ENCODE measurements at places on chromosomes 11 and 22. TPM values are rescaled to one million over a fixed set of nuclear protein-coding genes. Genes with fewer than 3 reads are reported as not detected.
A peak's percentile ranks its signal among the peaks of the same experiment; 100 is the strongest.

GRCh38 chr11:73453562-73453961 is 77.4 kb downstream of the RELT start:
- no peaks in the 10 kb centered on the region for H3K4me1 ChIP-seq
- no peak overlapping the region for H3K4me3 ChIP-seq
- no peak for DNase-seq
- no peaks in the 10 kb centered on the region for H3K27me3 ChIP-seq
- no peaks in the 10 kb centered on the region for H3K36me3 ChIP-seq

DNA sequence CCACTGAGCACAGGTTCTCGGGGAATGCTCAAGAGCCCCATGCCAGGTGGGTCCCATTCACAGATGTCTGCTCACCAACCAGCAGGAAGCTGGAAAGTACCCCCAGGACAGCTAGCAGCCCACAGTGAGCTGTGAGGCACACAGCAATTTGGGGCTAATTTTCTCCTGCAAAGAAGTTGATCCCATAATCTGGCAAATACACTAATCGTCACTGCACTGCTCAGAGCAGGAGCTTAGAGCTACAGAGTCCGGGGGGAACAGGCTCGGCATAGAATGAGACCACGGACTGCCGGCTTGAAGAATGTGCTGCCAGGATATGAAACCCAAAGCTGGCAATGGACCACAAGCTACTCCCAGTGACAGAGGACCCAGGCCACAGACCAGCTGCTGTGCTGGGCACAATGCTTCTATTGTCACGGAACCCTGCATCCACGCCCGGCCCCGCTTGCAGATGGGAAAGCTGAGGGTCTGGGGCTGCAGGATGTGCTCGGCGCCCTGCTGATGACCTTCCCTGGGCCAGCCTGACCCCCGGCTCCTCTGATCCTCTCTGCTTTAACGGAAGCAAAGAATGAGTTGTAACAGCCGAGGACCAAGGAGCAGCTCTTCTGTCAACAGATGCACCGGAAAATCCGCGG is 239.7 kb downstream of the CTTN start:
- DNase-seq, result no peak
- no peak overlapping the region for H3K27ac ChIP-seq
- H3K4me3 ChIP-seq, result no peak overlapping the region
- H3K27me3 ChIP-seq, result no peaks in the 10 kb centered on the region
- H3K4me1 ChIP-seq, result no peaks in the 10 kb centered on the region

DNA sequence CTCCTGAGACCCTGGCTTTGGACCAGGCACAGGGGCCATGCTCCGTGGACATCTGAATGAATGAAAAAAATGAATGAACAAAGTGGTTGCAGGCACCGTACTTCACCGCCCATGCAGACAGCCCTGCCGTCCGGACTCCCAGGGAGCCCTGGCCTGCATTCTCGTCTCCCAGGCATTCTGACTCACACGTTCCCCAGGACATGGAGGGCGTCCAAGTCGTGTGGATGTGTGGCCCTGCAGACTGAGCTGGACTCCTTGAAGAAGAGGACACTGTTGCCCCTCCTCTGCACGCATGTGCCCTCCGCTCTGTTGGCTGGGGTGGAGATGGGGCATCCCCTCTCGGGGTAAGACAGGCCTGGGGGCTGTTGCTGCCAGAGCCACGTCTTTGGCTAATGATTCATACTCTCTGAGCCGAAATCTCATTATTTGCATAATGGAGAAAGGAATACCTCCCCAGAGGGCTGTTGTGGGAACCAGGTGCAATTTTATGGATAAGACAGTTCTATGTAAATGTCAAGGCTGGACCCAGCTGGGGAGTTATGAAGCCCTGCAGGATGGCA is 49.7 kb downstream of the RTL6 start:
- no peak for DNase-seq
- no peak overlapping the region for H3K27ac ChIP-seq
- no peaks in the 10 kb centered on the region for H3K4me1 ChIP-seq
- H3K4me3 ChIP-seq, result no peak overlapping the region

Gene BAIAP2L2
- total RNA-seq, result 76.6 TPM

GRCh38 chr22:19831016-19831415 is 23.7 kb downstream of the GNB1L start:
- H3K4me1 ChIP-seq, result no peaks in the 10 kb centered on the region
- no peak overlapping the region for H3K27ac ChIP-seq
- DNase-seq, result peak; percentile 6
- no peak overlapping the region for H3K4me3 ChIP-seq
- H3K36me3 ChIP-seq, result no peaks in the 10 kb centered on the region
- H3K27me3 ChIP-seq, result no peaks in the 10 kb centered on the region

DNA sequence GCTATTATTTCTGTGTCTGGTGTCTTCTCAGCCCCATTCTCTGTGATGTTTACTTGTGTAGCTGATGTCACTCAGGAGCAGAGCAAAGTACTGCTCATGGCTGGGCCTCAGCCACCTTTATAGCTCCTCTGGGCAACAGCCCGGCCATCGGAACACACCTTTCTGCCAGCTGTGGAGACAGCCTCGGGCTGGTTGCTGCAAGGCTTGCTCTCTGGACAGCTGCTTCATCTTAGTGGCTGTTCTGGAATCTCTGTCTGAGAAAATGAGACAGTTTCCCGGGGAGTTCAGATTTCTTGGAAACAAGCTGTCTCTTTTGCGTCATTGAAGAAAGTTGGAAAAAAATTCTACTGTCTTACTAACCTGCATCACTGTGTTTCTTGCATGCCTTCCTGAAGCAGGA is 20.0 kb downstream of the THY1 start:
- H3K27me3 ChIP-seq, result no peaks in the 10 kb centered on the region
- H3K27ac ChIP-seq, result no peak overlapping the region
- no peaks in the 10 kb centered on the region for H3K4me1 ChIP-seq
- H3K36me3 ChIP-seq, result no peaks in the 10 kb centered on the region

- no peak overlapping the region for H3K4me3 ChIP-seq
- DNase-seq, result no peak
- H3K4me1 ChIP-seq, result no peaks in the 10 kb centered on the region
- H3K36me3 ChIP-seq, result no peaks in the 10 kb centered on the region
- H3K27me3 ChIP-seq, result no peaks in the 10 kb centered on the region
- H3K27ac ChIP-seq, result no peak overlapping the region
These were observed 72.8 kb upstream of the CSNK2A3 start for GRCh38 chr11:11425806-11426205.

Gene NLRP14
- total RNA-seq, result not detected

DNA sequence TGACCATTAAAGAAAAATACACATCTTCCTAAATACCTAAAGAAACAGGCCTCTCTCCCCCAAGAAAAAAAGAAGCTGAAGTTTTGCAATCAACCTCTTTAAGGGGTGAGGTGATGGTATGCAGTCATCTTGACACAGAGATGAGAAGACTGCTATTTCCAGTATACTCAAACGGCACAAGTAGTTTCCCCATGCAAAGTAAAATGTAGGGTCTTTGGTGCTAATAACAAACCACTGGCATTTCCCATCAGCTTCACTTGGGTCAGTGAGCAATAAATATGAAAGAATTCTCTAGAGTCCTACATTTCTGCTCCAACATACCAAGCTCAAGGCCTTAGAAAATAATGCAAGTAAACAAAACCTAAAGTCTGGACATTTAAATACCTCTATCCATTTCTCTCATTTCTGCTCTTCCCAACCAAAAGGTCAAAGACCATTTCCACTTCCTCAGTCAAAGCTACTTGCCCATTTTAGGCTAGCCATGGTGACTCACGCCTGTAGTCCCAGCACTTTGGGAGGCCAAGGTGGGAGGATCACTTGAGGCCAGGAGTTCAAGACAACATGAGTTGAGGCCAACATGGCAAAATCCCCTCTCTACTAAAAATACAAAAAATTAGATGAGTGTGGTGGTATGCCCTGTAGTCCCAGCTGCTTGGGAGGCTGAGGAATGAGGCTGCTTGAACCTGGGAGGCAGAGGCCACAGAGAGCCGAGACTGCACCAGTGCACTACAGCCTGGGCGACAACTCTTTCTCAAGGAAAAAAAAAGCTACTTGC is 39.5 kb upstream of the CHRNA10 start:
- H3K4me1 ChIP-seq, result no peaks in the 10 kb centered on the region
- no peaks in the 10 kb centered on the region for H3K36me3 ChIP-seq
- H3K27me3 ChIP-seq, result no peaks in the 10 kb centered on the region
- no peak overlapping the region for H3K4me3 ChIP-seq

Gene SLC22A6
- total RNA-seq, result not detected

Gene SPTBN2
- total RNA-seq, result 3.7 TPM

GRCh38 chr11:19603771-19604170 is 108.9 kb upstream of the NAV2 start:
- no peaks in the 10 kb centered on the region for H3K27me3 ChIP-seq
- no peak for DNase-seq
- no peak overlapping the region for H3K4me3 ChIP-seq

GRCh38 chr22:29312218-29313125 is 3.0 kb downstream of the RASL10A start:
- no peak overlapping the region for H3K27ac ChIP-seq
- H3K4me1 ChIP-seq, result peaks cover 47% of the 10 kb centered on the region
- no peak overlapping the region for H3K4me3 ChIP-seq
- no peak for DNase-seq
- H3K36me3 ChIP-seq, result no peaks in the 10 kb centered on the region

- H3K4me3 ChIP-seq, result no peak overlapping the region
- H3K4me1 ChIP-seq, result no peaks in the 10 kb centered on the region
- H3K36me3 ChIP-seq, result no peaks in the 10 kb centered on the region
These were observed 3.7 kb upstream of the FGF3 start for GRCh38 chr11:69822676-69823494.

DNA sequence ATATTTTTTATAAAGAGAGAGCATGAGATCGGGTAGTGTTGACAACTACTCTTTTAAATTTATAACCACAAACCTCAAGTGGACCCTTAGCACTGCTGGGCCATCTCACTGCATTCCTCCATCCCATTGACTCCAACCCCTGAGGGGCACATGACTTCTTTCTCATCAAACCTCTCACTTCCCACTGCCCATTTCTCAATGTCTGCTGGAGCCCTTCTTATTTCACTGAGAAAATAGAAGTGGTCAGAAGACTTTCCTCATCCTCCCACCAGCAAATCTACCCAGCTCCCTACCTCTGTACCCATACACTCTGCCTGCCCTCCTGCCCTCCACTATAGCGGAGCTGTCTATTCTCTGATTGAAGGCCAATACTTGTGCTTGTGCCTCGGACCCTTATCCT is 370.6 kb upstream of the MPPED2 start:
- DNase-seq, result no peak
- no peak overlapping the region for H3K4me3 ChIP-seq
- no peak overlapping the region for H3K27ac ChIP-seq
- no peaks in the 10 kb centered on the region for H3K27me3 ChIP-seq

- no peak overlapping the region for H3K27ac ChIP-seq
- H3K4me1 ChIP-seq, result peaks cover 7% of the 10 kb centered on the region
- H3K36me3 ChIP-seq, result no peaks in the 10 kb centered on the region
- no peaks in the 10 kb centered on the region for H3K27me3 ChIP-seq
These were observed 1.1 kb upstream of the EXT2 start for GRCh38 chr11:44094260-44094868.

DNA sequence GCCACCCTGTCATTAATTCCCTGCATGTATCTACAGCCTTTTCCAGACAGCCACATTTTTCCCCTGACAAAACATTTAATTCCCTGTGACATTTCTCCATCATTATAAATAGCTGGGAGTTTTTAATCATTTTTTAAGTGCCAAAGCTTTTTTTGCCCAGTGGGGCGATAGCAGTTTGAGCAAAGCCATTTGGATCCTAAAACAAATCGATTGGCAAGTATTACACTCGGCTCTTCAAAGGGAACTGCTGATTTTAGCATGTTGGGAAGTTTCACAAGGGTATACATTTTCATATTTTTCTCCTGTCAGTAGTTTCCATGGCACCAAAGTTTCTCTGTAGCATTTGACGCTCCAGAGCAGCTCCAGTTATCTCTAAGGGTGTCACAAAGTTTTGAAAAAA is 210.8 kb downstream of the HIPK3 start:
- no peaks in the 10 kb centered on the region for H3K4me1 ChIP-seq
- no peak overlapping the region for H3K27ac ChIP-seq
- H3K27me3 ChIP-seq, result no peaks in the 10 kb centered on the region
- no peak for DNase-seq
- no peak overlapping the region for H3K4me3 ChIP-seq

DNA sequence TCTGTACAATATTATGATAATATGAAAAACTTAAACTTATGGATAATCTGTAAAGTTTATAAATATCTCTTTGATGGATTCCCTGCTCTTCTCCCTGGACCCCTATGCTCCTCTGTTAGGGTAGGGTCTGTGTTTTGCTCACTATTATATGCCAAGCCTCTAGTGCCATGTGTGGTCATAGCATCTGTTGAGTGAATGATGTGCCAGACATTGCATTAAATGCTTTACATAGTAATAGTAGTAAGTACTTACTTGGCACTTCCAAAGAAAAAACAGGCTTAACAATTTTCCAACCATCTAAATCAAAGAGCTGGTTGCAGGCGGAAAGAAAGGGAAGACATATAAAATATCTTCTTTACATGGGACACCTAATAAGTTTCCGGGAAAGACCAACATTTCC is 46.8 kb downstream of the LGR4 start:
- H3K4me3 ChIP-seq, result no peak overlapping the region
- H3K27me3 ChIP-seq, result no peaks in the 10 kb centered on the region
- H3K4me1 ChIP-seq, result no peaks in the 10 kb centered on the region
- DNase-seq, result no peak

Gene PHETA2
- total RNA-seq, result 15.2 TPM

GRCh38 chr11:47391077-47391583 is 12.8 kb upstream of the SPI1 start:
- peak overlapping the region; percentile 42 for H3K27ac ChIP-seq
- H3K36me3 ChIP-seq, result no peaks in the 10 kb centered on the region
- DNase-seq, result no peak
- no peak overlapping the region for H3K4me3 ChIP-seq
- H3K4me1 ChIP-seq, result no peaks in the 10 kb centered on the region

- H3K4me1 ChIP-seq, result no peaks in the 10 kb centered on the region
- no peak overlapping the region for H3K27ac ChIP-seq
- no peak overlapping the region for H3K4me3 ChIP-seq
- no peaks in the 10 kb centered on the region for H3K27me3 ChIP-seq
These were observed 2.0 kb downstream of the NHERF4 start for GRCh38 chr11:119187123-119187892.

GRCh38 chr22:32073823-32074380 is 30.8 kb downstream of the SLC5A1 start:
- H3K4me1 ChIP-seq, result no peaks in the 10 kb centered on the region
- H3K36me3 ChIP-seq, result no peaks in the 10 kb centered on the region
- peak; percentile 23 for DNase-seq
- H3K27ac ChIP-seq, result no peak overlapping the region
- no peak overlapping the region for H3K4me3 ChIP-seq
- H3K27me3 ChIP-seq, result no peaks in the 10 kb centered on the region

DNA sequence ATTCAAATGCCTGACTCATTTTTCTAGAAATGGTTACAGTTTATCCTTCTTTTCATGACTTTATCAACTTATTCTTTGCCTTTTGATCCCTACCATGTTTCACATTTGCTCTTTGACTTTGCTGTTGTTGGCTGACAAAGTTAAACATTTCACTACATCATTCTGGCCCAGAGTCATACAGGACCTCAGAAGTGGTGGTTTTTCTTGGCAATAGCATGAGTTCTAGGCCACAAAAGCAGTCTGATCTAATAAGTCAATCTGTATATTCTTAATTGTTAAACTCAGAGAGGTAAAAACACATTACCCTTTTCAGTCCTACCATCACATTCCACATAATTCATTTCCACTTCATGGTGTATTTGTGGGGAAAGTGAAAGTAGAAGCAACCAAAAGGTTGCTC is 763.2 kb upstream of the TENM4 start:
- DNase-seq, result no peak
- H3K4me3 ChIP-seq, result no peak overlapping the region
- H3K27me3 ChIP-seq, result no peaks in the 10 kb centered on the region

GRCh38 chr11:95152876-95153856 is 63.5 kb downstream of the ENDOD1 start:
- H3K27ac ChIP-seq, result no peak overlapping the region
- H3K4me3 ChIP-seq, result peak overlapping the region; percentile 1
- H3K4me1 ChIP-seq, result peaks cover 3% of the 10 kb centered on the region

- H3K4me3 ChIP-seq, result no peak overlapping the region
- H3K4me1 ChIP-seq, result peaks cover 4% of the 10 kb centered on the region
- no peaks in the 10 kb centered on the region for H3K27me3 ChIP-seq
- H3K27ac ChIP-seq, result no peak overlapping the region
- no peak for DNase-seq
These were observed 39.1 kb downstream of the PITPNB start for GRCh38 chr22:27879923-27880322.
